ENCODE measurements at places on chromosomes 3 and 15.
A peak's percentile ranks its signal among the peaks of the same experiment; 100 is the strongest.

DNA sequence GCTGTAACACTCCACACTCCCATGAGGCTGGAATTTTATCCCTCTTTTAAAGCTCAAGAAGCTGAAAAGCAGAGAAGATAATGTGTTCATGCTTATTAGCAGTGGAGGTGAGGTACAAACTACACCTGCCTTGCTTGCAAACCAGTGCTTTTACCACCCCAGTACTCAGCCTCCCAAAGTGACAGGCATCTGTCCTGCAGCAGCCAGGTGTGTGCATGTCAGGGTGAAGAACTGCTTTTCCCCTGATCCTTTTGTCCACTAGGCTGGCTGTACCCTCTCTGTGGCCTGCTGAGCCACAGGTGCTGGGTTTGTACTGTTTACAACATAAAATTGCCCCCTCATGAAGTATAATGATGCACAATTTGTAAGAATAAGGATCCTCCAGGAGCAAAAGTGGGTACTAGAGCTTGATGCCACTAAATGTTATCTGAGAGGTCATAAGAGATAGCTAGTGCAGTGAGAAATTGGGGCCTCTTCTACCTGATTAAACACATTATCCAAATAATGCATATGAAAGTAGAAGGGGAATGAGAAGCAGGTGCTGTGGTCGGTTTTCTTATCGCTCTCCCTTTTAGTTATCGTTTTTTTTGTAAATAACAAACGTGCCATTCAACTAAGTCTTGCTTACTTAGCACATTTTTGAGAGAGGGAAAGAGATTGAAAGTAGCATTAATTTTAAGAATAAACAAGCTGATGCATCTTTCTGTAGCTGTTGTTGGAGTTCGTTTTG is 39.2 kb upstream of the GADL1 start:
- DNase-seq: peak; percentile 61

DNA sequence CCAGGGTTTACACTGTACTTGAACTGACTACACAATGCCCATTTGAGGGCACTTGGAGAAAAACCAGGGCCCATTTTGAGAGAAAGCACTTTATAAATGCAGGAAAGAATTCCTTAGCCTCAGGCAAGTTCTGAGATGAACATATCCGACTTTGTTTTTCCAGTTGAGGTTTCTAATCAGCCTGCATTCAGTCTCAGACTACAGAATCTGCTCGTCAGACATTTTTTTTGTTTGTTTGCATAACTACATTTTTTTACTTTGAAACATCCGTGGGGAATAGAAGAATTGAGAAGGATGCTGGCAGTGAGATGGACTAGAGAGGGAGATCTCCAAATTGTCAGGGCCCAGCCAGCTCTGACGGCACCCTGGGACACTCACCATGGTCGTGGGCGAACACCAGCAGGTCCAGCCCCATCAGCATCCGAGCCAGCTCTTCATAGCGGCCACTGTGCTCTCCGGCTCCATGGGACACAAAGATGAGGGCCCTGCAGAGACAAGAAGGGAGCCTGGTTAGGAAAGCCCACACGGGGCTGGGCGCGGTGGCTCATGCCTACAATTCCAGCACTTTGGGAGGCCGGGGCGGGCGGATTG is 40.8 kb downstream of the MGLL start:
- DNase-seq: no peak

DNA sequence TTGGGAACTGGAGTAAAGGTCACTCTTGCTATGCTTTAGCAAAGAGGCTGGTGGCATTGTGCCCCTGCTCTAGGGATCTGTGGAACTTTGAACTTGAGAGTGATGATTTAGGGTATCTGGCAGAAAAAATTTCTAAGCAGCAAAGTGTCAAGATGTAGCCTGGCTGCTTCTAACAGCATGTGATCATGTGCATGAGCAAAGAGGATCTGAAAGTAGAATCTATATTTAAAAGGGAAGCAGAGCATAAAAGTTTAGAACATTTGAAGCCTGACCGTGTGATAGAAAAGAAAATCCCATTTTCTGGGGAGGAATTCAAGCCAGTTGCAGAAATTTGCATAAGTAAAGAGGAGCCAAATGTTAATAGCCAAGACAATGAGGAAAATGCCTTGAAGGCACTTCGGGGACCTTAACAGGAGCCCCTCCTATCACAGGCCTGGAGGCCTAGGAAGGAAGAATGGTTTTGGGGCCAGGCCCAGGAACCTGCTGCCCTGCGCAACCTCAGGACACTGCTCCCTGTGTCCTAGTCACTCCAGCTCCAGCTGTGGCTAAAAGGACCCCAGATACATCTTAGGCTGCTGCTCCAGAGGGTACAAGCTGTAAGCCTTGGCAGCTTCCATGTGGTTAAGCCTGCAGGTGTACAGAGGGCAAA is 212.2 kb upstream of the LINGO1 start:
- no peak for DNase-seq

- DNase-seq: no peak
These were observed 129.7 kb upstream of the TPM1 start for GRCh38 chr15:62912808-62913207.

GRCh38 chr3:464255-464654 is 267.7 kb downstream of the CHL1 start:
- no peak for DNase-seq

Data from NCI-H1417 treated with DMSO at 0.1 percent for 48 hours (cell line).